H54 (cell line): ENCODE measurements at places on chromosomes 4 and X.

GRCh38 chrX:13597874-13598273 lies 28.5 kb downstream of the EGFL6 start:
- DNase-seq = no peak

- no peak for DNase-seq
Measured at GRCh38 chrX:149819371-149819770, 37.6 kb downstream of the MAGEA9 start.

- no peak for DNase-seq
Measured at GRCh38 chr4:3399277-3400194, 42.2 kb upstream of the HGFAC start.

- DNase-seq = peak; percentile 0
Measured at GRCh38 chrX:22577181-22577580, 304.5 kb downstream of the CBLL2 start.

DNA sequence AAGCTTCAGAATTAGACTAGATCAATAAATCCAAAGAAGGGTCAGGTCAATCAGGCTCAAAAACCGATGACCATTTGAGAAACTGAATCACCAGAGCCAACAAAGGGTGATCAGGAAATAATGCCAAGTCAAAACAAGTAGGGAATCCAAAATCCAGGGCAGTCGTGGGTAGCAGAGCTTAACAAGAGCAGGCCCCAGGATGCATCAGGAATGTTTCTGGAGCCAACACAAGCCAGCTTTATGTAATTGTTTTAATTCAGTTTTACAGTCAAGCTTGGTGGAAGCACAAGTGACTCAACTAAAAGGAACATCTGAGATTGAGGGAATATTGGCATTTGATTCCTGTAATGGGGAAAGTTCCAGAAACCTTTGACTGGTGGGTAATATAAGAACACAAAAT lies 237.9 kb upstream of the EDA2R start:
- no peak for DNase-seq

DNA sequence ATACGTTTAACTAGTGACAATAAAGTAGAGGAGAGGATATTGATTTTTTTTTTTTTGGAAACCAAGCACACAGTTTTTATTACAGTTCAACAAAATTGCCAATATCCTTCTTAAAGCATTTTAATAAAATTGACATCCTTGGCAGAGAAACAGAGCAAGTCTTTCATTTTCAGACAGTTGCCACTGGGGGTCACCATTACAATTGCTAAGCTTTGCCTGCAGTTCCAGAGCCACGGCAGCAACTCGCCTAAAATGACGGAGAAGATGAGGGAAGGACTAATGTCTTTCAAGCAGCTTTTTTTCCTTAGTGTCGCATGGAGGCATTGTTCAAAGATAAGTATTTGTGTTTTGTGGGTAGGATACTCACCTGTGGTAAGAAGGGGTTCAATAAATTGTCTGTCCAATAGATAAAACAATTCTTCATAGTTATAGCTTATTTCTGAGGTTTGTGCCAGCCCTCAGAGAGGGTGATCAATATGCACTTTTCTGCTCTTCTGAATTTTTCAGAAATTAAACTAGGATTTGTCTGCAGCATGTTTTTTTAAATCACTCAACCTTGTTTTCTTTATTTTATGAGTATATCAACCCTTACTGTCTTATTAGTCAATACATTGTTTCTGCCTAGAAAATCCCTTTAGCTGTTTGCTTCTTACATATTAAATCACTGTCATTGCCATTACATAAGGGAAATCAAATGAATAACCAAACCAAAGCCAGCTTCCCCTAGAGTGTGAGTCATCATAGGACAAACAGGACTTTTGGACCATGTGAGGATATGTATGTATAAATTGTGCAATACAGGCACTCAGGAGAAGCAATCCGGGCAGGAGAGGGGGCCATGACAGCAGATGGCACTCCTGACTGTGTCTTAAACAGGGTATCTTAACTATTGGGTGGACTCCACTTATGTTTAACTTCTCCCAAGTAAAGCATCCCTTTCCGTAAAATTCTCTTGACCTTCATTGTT lies 508.1 kb upstream of the ARX start:
- DNase-seq = no peak

GRCh38 chr4:14853176-14853943 lies 148.9 kb upstream of the CPEB2 start:
- DNase-seq = peak; percentile 20

- no peak for DNase-seq
Measured at GRCh38 chr4:15314974-15315373, 112.9 kb upstream of the C1QTNF7 start.

DNA sequence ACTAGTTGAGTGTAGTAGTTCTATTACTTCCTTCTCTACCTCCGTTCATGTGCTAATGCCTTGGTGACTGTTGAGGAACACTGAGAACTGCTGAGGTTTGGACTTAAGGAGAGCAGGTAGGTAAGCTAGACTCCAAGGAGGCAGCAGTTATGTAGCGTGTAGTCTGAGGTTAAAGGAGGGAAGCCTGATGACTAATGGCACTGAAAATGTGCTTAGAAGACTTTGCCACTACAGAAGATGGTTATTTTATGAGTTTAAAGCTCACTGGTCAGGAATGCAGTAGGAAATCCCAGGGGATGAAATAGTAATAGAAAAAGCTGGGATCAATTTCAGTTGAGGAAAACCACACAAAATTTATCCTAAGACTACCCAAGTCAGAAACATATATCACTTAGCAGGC lies 1077.3 kb downstream of the RAPGEF2 start:
- DNase-seq = peak; percentile 3
